MCF 10A (cell line): ENCODE measurements at places on chromosomes 5 and 9. TPM values are rescaled to one million over a fixed set of nuclear protein-coding genes. Genes with fewer than 3 reads are reported as not detected.

BSPRY gene
- 0.17 and 0.21 TPM in 2 replicates for total RNA-seq

- DNase-seq = peak; percentile 93
Observed at GRCh38 chr5:149114403-149115312, 26.6 kb upstream of the ABLIM3 start.

DNA sequence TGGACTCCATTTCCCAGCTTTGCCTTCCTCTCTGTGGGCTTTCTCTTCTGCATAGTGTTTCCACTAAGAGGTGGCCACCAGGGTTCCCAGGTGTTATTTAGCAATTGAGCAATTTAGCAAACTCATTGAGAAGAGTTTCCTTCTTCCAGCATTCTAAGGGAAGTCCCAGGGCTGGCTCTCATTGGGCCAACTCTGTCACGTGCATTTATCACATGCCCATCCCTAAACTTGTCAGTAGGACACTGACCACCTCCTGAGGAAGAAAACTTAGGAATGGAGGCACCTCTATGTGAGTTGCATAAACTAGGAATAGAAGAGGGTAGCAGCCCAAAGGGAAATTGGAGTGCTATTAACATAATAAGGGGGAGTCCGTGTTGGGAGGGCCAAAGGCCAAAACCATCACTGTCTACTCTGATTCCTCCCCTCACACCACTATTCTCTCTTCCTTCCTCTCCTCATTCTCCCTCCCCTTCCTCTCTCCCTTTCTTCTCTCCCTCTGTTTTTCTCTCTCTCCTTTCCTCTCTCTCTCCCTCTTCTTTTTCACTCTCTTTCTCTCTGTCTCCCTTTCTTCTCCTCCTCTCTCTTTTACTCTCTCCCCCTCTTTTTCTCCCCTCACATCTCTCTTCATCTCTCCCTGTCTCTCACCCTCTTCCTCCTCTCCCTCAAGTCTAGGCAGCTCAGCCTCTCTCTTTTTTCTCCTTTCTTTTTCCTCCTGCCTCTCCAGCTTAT is 213.4 kb downstream of the PALM2AKAP2 start:
- no peak for DNase-seq

ARSK gene
- total RNA-seq = 3.6 and 5.4 TPM in 2 replicates

DNA sequence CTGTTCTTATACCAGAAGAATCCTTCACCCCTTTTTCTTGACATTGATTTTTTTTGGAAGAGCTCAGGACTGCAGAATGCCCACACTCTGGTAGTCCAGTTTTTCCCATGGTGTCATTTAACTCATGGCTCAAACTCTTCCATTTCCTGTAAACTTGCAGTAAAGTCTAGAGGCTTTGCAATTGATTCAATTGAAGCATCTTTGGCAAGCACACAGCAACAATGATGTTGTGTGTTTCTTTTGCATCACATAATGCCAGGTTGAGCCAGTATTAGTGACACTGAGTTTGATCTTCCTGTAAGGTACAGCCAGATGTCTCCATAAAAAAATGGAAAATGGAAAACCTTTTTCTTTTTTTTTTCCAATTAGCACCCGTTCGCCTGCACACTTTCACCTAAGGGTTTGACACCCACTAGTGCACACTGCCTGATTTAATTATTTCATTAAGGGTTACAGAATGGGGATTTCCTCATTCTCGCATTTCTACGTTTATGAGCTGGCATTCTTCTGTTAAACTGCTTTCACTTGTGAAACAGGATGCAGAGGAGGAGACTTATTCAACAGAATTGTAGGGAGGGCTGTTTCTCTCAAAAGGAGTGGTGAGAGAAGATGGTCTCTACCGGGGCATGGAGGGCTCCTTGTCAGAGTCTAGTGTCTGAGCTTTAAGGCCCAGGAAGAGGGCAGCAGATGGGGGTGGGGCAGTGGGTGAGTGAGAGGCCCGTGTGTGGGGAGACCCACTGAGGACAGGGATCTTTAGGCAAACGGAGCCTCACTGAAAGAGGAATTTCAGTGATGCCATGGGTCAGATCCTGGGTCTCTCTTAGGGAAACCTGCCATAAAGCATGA is 2.2 kb upstream of the S1PR3 start:
- DNase-seq = peak; percentile 47

GRCh38 chr5:123786411-123786810 is 274.4 kb downstream of the CSNK1G3 start:
- DNase-seq = no peak

ARID3C gene
- not detected in 2 replicates for total RNA-seq

GRCh38 chr5:181109489-181110013 is 21.4 kb downstream of the OR2V1 start:
- DNase-seq = no peak

DNA sequence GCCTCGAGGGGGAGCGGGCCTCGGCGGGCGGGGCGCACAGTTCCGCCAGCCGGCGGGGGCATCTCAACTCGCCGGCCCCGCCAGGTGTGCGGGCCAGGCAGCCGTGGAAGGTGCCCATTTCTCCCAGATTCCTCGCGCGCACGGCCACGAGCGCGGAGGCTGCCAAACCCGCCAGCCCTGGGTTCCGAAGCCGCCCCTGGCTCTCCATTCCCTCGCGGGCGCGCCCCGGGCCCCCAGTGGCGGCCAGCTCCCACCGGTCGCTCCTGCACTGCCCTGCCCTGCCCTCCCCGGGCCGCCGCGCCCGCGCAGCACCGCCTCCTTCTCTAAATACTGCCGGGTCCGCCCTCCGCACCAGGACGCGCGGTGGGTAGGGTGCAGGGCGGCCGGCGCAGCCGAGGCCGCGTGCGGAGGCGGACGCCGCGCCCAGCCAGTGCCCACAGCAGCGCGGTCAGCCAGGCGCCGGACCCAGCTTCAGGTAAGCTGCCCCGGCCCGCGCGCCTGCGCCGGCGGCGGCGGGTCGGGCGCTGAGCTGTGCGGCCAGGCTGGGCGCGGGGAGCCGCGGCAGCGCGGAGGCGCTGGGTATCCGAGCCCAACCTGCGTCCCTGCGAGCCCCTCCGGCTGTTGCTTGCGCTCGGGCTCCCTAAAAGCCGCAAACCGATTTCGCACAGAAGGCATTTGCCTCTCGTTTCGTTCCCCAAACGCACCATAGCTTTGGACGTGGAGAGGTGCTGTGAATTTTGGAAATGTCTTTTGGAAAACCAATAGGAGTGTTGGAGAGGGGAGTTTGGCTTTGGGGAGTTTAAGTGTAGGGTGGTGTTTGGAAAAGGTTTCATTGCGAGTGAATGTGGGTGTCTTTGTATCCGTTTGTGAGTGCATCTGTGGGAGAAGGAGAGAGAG is at the start of gene TMEM171:
TMEM171 (plus strand) TSS at position 354 of the 897 bp plus-strand sequence. CDS start 2,799 bp downstream, outside the sequence.
- peak; percentile 66 for DNase-seq

FOXE1 gene
- not detected in 2 replicates for total RNA-seq

- DNase-seq = peak; percentile 50
Observed at GRCh38 chr5:119808474-119808873, 179.1 kb downstream of the FAM170A start.

GRCh38 chr5:2254880-2255750 is 372.4 kb upstream of the IRX4 start:
- no peak for DNase-seq

DNA sequence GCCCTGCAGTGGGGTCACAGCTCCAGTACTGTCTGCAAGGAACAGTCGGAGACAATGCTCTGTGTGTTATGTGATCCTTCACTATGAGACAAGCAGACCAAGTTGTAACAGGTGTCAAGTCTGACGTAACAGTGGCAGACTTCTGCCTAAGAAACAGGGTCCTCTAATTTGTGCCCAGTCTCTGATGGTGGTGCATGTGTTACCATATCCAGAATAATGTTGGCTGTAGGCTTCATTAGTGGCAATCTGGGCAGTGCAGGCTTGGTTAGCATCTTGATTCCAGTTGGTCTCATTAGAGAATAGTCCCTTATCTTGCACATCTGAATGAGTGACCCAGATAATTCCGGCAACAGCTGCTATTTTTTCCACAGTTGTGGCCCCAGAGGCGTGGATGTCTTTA is 33.8 kb downstream of the ZNF131 start:
- no peak for DNase-seq

SPINK4 gene
- total RNA-seq = not detected in 2 replicates

CMBL gene
- total RNA-seq = 17.6 and 24.9 TPM in 2 replicates

- DNase-seq = no peak
Observed at GRCh38 chr9:38765101-38765500, 45.2 kb upstream of the FAM240B start.

DNA sequence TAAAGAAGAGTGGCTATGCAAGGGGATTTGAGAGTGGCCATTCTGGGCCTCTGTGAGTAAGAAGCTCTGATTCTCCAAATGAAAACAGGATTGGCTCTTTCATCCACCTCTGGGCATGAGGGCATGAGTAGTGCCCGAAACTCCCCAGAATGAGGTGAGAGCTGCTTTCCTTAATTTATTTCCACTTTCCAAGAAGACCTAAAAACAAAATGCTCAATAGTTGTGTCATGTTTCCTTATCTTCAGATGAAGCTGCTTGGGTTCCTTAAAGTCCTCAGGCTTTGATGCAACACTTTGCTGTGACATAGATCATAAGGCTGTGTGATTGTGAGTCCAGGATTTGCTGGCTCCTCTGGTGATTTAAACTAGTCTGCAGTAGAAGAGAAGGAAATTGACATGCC is 3.1 kb upstream of the ZCCHC10 start:
- no peak for DNase-seq

CCDC69 gene
- 2.8 and 3.0 TPM in 2 replicates for total RNA-seq

GRCh38 chr9:71592400-71592799 is 175.9 kb downstream of the CEMIP2 start:
- no peak for DNase-seq

DNA sequence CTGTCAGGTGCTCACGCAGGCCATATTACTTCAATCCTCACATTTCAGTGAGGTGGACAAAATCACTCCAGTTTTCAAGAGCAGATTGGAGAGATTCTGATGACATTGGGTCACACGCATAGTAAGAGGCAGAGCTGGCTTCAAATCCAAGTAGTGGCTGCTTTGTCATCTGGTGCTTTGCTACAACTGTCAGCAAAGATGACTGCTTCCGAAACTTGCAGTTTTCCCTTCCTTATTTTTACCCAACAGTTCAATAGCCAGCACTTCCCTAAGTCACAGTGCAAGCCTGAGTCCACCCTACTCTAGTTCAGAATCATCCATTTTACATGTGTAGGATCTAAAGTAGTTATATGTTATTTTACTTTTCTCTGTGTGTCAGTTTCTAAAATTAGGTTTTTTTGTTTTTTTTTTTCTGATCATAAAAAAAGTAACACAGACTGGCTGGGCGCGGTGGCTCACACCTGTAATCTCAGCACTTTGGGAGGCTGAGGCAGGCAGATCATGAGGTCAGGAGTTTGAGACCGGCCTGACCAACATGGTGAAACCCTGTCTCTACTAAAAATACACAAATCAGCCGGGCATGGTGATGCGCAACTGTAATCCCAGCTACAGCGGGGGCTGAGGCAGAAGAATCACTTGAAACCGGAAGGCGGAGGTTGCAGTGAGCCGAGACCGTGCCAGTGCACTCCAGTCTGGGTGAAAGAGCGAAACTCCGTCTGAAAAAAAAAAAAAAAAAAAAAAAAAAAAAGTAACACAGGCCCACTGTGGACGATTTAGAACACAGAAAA is 49.6 kb downstream of the ANKDD1B start:
- no peak for DNase-seq

IL5 gene
- total RNA-seq = not detected in 2 replicates

- peak; percentile 73 for DNase-seq
Observed at GRCh38 chr9:7117676-7118561, 360.1 kb downstream of the KDM4C start.
